ENCODE measurements at places on chromosomes 7 and 10. TPM values are rescaled to one million over a fixed set of nuclear protein-coding genes. Genes with fewer than 3 reads are reported as not detected.

The CALHM1 gene
- not detected for total RNA-seq

The TMEM229A gene
- total RNA-seq: not detected

The TUBAL3 gene
- 0.52 TPM for total RNA-seq

The CCDC201 gene
- total RNA-seq: not detected

The TAF6 gene
- total RNA-seq: 65.0 TPM

All from A549 treated with DMSO at 1 μM for 4 hours (cell line).